ENCODE measurements at places on chromosomes 12 and 14.

GRCh38 chr12:52164624-52165023 is 27.2 kb downstream of the KRT80 start:
- DNase-seq: no peak

DNA sequence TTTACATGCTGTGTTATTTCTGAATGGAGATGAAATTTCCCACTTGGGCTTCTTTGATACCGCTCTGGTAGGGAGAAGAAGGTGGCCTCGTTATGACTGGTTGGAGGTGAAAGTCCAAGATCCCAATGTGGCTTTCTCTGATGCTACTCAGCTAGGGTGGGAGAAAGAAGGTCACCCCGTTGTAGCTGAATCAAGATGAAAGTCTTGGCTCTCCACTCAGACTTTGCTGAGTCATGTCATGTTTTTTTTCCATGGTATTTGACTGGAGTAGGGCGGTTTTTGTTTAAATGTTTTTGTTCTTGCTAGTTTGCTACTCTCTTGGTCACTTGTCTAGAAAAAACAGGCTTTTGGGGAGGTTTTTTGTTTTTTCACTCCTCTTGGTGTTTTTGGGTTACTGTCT is 2.4 kb upstream of the PDE6H start:
- DNase-seq: no peak

- no peak for DNase-seq
Observed at GRCh38 chr14:44833376-44834060, 128.2 kb downstream of the KLHL28 start.

DNA sequence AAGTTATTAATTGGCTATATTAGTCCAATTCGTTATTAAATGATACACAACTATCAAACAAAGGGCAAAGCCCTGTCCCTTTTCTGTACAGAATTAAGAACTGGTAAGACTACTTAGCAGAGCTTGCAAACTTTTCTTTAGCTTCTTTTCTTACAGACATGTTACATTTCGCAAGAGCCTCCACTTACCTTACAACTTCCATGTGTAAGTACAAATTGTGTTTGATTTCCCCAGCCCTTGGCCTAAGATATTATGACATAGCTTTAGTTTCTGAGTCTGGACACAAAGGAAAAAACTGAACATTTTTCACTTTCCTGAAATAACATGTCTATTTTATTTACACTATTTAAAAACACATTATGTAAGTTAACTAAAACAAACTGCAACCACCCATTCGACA is 1.7 kb downstream of the ATF7 start:
- no peak for DNase-seq

DNA sequence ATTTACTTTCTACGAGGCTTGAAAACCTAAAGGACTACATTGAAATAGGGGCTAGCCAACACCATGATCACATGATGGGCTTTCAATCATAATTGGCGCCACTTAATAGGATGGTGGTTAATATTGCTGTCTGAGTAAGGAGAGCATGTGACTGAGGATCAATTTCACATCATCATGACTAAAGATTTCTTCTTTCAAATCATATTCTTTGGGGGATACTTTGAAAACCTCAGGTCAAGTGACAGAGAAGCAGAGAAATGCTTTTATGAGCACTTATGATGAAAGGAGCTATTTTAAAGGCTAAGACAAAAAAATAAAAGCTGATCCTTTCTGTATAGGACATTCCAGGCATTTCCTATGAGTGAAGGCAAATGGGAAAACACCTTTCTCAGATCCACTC is 42.9 kb upstream of the KRAS start:
- DNase-seq: no peak

Data from NCI-H1436 treated with DMSO at 0.1 percent for 48 hours (cell line).